Dorsolateral prefrontal cortex (tissue), 122 donors: ENCODE measurements at places on chromosomes 7 and 10.

DNA sequence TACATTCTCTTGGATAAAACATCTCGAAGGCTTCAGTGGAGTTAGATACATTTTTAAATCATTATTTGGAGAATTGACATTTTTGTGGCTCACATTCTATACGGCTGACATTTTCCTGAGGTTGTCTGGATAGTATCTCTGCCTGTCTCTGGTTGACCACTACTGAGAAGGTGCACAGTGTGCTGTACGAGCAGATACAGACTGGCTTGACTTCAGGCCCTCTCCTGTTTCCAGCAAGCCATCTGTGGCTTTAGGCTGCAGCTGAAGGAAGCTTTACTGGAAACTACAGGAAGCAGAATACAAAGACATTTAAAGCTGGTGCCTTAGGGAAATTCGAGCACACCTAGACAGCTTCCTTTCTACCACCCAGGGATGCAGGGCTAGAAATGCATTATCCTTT lies 39.3 kb upstream of the RSU1 start:
- no peak for DNase-seq

- no peak for DNase-seq
Observed at GRCh38 chr7:999941-1000935, 17.3 kb downstream of the CYP2W1 start.

DNA sequence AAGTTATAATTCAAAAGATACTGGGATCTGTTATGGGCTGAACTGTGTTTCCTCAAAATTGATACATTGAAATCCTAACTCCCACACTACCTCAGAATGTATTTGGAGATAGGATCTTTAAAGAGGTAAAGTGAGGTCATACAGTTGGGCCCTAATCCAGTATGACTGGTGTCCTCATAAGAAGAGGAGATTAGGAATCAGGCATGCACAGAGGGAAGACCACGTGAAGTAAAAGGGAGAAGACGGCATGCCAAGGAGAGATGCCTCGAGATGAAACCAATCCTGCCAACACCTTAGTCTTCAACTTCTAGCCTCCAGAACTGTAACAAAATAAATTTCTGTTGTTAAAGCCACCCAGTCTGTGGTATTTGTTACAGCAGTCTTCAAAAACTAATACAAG lies 5.9 kb upstream of the CFAP69 start:
- no peak for DNase-seq

DNA sequence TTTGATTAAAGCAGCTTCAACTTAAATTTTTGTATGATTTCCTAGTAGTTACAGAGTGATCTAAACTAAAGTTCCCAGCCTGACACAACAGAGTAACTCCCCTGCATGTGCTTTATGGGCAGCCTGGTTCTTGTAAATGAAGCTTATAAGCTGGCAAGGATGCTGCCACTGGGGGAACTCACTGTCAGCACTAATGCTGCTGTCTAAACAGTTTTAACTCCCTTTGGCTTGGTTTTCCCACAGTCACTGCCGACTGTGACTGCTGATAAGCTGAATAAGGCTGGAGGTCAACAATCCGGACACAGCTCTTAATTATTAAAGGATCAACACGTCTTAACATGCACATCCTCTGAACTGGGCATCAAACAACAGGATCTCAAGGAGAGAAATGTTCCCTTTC lies 130.1 kb downstream of the OTUD1 start:
- no peak for DNase-seq

- no peak for DNase-seq
Observed at GRCh38 chr7:149310113-149310836, 48.3 kb downstream of the ZNF783 start.

DNA sequence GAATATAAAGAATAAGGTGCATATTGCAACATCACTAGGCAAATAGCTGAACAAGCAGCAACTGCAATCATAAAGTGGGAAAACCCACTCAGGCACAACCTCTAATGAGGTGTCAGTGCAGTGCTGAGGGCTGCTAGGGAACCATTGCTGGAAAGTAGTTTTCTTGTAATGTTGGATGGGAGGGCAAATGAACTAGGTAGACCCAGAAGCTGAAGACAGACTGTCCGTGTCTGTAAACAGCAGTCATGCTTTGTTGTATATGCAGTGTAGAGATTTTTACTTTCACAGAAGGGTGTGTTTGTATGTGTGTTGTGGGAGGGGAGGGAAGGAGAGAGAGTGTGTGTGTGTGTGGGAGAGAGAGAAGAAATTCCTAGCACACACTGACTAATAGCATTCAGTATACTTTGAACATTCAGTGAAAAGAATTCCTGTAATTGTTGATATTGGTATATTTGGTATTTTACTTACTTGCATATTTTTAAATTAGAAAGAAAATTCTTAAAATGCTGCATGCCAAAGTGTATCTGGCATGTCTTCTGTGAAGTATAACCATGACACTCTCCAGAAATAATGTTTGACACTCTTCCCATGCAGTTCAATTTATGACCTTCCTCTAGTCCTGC lies 28.8 kb downstream of the ITGB8 start:
- DNase-seq: no peak

GRCh38 chr7:36165059-36165458 lies 12.0 kb downstream of the EEPD1 start:
- no peak for DNase-seq

DNA sequence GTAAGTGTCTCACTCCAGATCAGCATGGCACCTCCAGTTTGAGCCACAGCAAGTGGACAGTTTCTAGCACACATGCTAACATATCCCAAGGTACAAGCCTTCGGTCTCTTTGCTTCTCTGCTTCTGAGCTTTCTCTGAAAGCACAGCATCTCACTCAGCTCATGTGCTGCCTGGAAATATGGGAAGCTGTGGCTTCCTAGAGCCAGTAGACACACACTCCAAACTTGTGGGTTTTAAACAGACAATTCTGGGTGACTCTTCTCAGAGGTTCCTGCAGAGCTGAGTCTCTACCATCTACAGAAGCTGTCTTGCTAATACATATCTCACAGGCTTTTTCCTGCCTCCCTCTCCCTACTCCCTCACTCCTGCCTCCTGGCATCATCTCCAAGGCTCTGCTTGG lies 23.9 kb upstream of the TMEM273 start:
- no peak for DNase-seq

DNA sequence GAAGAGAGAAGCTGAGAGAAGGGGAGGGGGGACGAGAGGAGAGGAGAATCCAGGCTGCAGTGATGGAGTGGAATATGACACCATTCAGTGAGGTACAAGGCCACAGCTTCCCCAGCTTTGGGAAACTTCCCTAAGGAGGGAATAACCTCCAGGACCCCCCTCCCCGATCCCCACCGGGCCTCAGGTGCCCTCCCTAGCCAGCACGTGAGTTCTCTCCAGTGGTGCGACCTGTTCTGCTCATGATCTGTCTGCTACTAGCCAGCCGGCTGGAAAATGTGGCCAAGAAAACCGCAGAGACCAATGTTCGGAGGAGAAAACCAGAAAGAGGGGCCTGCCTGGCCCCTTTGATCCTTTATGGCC lies 39.9 kb upstream of the AGK start:
- no peak for DNase-seq

GRCh38 chr7:87375662-87376435 lies 30.4 kb downstream of the CROT start:
- DNase-seq: no peak

- no peak for DNase-seq
Observed at GRCh38 chr7:81195033-81195432, 276.2 kb upstream of the SEMA3C start.

DNA sequence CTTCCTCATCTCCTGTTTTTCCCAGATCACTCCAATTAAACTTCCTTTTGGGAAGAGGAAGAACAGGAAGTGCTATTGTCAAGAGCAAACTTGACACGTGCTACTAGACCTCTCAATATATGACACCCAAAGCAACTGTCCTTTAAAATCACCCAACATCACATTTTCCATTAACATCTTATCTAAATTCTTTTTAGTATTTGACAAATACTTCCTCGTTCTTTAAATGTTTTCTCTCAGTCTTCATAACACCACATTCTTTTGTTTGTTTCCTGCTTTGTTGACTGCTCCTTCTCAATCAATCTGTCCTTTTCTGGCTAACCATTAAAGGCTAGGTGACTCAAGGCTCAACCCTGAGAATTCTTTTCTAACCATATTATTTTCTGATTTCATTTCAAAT lies 7.1 kb upstream of the TFPI2 start:
- DNase-seq: no peak

DNA sequence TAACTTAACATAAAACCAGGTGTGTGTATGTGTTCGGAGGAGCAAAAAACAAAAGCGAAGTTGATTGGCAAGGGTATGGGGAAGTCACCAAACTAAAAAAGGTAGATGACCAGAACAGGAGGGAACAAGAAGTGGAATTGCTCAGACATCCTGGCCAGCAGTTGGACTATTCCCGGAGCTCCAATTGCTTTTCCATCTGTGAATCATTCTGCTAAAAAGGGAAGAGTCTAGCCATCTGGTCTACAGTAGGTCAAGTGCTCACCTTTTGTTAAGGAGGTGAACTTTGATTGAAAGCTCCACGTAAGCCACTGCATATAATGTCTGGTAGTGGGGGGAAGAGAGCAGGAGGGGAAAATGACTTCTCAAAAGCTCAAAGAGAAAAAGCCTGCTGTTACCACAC lies 50.0 kb upstream of the BET1 start:
- no peak for DNase-seq

DNA sequence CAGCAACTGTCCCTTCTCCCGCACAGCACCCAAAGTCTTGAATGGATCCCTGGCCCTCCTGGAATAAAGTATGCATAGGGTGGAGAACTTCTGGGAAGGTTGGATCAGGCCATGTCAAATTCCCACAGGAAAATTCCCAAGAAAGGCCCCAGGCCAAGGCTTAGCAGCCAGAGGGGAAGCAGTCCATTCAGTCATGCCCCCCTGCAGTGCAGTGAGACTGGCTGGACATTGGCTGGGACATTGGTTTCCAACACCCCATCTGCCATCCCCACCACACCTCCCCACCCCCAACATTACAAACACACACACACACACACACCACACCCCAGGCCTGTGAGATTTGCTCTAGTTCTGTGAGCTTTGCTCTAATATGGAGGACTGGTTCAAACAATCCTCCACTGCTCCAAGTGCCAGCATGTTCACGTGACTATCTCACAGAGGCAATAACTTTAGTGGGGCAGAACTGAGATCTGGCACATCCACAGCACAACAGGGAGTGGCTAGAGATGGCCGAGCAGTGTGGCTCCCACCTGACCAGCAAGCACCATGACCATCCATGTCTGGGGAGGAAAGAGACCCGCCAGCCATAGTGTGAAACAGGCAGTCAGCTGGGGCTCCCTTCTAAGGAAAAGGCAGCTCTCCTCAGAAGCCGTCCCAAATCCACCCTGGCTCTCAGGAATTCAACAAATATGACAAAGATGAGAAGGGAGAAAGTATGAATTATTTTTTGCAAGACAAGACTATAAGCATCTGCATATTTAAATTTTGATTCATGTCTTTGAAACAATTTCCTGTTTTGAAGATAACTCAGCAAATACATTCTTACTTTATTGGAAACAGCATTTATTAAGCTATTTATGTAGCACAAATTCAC lies 6.7 kb upstream of the FAM170B start:
- DNase-seq: no peak

DNA sequence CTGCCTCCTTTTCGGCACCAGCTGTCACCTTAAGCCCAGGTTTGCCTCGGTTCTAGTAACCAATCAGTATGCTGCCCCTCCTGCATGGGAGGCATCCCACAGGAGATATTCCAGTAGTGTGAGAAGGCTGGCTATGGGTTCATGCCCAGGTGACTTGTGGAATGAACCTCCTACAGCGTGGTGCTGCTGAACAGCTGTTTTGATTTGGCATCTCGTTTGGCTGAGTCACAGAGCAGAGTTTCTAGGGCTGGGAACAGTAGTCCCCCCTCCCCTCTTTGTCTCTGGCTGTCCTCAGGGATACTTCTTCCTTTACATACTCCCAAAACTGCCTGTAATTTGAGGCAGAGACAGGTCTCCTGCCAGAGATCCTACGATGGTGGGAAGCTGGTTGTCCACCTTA lies 16.1 kb downstream of the R3HCC1L start:
- DNase-seq: no peak

- no peak for DNase-seq
Observed at GRCh38 chr7:46131916-46132795, 211.1 kb upstream of the IGFBP3 start.

DNA sequence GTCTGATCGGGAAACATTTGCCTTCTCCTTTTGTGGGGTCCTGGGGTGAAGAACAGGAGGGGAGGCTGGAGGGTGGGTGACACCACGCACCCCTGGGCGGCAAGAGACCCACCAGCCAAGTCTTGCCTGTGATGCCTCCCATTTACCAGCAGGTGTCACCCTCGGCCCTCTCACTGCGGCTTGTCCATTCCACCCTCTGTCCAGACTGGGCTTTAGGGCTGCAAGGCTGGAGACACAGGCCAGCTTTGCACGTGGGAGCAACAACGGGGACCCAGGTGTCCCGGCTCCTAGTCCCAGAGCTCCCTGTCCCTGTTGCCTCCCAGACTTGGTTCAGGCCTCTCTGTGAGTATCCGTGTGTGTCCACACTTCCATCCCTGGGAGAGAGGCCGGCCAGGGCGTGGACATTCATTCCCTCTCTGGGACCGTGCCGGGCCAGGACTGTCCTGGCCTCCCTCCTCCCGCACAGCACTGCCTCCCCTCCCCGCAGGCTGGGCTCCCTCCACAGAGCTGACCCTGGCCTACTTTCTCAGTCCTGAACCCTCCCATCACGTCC lies 36.2 kb upstream of the GTF2IRD1 start:
- peak; percentile 82 for DNase-seq

- DNase-seq: no peak
Observed at GRCh38 chr10:58700591-58700990, 187.9 kb downstream of the BICC1 start.

GRCh38 chr10:28788252-28788651 lies 110.9 kb downstream of the BAMBI start:
- DNase-seq: no peak

- no peak for DNase-seq
Observed at GRCh38 chr10:117322260-117322659, 53.0 kb downstream of the PDZD8 start.

DNA sequence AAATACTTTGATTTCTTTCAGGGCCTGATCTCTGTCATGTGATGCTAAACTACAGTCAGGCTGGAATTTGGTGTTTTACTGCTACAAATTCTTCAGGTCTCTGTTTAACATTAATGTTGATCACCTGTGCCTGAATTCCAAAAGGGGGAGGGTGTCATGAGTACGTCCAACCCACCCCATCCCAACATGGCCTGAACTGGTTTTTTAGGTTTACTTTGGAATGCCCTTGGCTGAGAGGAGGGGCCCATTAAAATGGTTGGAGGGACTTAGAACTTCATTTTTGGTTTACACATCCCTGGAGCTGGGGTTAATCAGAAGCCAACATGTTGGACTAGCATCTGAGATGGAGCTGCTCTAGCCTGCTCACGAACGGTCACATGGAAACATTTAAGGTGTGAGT lies 60.8 kb upstream of the CFAP46 start:
- no peak for DNase-seq

DNA sequence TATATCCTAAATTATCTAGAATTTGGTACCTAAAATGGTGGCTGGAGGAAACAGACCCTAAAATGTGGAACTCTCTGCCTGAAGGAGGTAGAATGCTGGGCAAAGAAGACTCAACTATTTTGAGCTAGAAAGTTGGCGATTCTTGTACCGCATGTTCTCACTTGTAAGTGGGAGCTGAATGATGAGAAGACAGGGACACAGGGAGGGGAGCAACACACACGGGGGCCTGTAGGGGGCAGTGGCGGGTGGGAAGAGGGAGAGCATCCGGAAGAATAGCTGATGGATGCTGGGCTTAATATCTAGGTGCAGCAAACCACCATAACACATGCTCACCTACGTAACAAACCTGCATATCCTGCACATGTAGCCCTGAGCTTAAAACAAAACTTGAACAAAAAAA lies 250.6 kb downstream of the CALN1 start:
- no peak for DNase-seq

GRCh38 chr7:39746103-39746819 lies 122.9 kb downstream of the RALA start:
- peak; percentile 82 for DNase-seq

GRCh38 chr10:97708976-97709946 lies 4.3 kb upstream of the MARVELD1 start:
- peak; percentile 64 for DNase-seq
